Uterus (tissue), 4 donors: ENCODE measurements at places on chromosomes 2 and 18. TPM values are rescaled to one million over a fixed set of nuclear protein-coding genes. Genes with fewer than 3 reads are reported as not detected.

DNA sequence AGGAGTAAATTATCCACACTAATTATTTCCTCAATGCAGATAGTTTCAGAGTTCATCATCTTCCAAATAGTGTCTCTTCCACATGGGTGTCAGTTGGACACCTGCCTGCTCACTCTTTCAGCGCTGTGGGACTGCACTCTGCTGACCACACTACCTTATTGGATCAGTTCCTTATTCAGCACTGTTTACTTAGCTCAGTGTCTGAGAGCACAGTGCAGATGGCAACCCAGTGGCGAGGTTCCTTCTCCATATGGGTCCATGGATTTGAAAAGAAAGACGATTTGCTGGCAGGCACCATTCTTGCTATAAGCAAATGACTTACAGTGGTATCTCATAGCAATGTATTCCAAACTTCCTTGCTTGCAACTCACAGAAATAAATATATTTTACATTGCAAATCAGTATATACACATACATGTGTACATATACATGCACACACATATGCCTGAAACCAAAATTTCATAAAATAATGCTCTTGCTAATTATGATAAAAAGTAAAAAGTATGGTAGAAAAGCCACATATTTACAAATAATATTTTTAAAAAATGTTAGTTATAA is 354.8 kb downstream of the INSIG2 start:
- no peak for DNase-seq

- no peak for DNase-seq
These were observed 26.3 kb downstream of the B4GALT6 start for GRCh38 chr18:31657823-31658669.

DNA sequence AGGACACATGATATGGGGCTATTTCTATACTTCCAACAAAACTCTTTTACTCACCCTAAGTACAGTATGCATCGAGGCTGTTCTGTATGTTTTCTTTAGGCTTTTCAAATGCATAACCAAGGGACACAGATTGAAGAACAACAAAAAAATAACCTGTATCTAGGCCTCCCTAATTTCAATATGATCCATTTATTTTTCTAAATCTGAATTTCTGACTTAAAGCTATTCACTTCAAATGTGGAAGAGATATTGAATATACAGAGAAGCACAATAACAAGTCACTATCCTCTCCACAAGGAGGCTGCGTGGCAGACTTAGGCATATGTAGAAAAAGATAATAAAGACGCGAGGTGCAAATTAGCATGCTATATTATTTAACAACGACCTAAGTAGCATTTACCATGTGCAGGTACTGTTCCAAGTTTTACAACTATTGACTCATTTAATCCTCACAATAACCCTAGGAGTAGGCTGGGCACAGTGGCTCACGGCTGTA is 39.3 kb upstream of the MFF start:
- no peak for DNase-seq

- DNase-seq = no peak
These were observed 80.4 kb downstream of the MTA3 start for GRCh38 chr2:42648796-42649195.

DNA sequence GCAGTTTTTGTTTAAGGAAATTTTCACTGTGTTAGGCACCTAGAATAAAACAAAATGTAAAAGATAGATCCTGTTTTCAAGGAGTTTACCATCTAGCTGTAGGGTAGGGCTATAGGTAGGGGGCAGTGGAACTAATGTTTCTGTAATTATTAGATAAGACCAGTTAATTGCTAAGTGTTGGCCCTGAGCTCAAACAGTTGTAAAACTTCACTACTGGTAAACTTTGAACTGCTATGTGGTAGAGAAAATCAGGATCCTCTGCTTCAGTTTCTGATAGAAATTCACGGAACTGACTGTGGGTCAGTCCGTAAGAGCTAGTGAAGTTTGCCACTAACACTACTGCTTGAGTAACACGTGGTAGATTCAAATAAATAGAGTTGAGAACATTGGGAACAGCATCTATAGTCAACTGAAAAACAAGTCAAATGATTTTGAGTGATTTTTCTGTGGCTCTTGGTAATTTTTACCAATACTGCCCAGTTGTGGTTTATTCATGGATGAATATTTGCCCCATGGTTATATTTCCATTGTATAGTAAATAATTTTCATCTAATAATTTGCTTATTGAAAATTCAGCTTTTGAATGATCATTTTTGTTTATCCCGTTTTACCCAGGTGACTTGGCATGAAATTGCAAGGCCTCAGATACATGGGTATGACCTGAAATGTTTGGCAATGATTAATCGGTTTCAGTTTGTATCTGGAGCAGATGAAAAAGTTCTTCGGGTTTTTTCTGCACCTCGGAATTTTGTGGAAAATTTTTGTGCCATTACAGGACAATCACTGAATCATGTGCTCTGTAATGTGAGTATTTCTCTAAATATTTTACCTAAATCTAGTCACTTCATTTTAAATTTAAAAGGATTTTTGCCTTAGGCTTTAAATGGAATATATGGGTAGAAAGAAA is 26.4 kb downstream of the ELP2 start:
- DNase-seq = no peak

DNA sequence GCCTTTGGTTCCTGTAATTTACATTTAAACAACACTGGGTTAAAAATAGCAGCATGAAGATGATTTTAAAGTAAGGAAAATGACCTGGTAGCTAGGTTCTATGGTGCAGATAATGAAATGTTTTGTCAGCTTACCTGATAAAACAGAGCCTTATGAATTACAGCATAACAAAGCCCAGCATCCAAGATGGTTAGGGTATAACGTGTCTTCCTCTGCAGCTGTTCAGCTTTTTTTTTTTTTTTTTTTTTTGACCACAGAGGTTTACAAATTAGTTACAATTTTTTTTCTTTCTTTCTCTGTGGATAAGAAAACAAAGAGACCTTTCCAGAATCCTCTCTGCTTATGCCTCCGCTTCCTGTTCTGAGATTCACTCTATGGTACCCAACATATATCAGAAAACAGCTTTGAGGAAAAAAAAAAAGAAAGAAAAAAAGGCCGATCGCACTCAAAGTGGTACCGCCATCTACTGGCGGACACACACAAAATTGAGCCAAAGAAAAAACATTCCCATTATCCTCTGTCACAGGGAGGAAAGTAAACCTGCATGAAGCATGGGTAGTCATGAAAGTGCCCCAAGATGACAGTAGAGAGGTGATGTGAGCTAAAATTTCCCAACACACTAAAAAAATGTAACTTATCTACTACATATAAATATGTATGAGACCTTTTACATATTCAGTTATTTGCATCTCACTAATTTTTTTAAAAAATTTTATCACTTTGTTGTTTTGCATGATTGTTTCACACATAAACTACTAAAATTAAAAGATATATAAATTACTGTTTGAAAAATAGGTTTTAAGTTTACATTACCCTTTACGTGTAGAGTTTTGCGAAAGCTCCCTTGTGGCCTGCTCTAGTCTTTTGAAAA is at the start of gene SCN3A:
Gene SCN3A (minus strand): TSS at position 362 of the 871 bp plus-strand sequence. CDS start 27,656 bp downstream, outside the sequence.
- DNase-seq = no peak

DNA sequence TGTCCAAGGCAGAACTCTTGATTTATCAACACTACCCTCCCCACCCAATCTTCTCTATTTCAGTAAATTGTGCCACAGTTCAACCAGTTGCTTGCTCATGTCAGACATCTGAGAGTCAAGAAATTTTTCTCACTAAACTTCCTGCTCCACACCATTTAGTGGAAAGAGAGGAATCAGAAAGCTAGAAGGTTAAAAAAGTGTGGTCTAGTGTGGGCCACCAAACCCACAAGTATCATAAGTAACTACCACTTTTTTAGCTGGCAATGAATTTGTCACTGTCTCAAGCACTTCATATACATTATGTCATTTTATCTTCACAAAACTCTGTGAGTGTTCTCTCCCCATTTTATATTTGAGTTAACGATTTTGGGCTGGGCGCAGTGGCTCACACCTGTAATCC is 16.6 kb upstream of the MSTN start:
- DNase-seq = no peak

Gene CCDC178
- 15.0 TPM for total RNA-seq

DNA sequence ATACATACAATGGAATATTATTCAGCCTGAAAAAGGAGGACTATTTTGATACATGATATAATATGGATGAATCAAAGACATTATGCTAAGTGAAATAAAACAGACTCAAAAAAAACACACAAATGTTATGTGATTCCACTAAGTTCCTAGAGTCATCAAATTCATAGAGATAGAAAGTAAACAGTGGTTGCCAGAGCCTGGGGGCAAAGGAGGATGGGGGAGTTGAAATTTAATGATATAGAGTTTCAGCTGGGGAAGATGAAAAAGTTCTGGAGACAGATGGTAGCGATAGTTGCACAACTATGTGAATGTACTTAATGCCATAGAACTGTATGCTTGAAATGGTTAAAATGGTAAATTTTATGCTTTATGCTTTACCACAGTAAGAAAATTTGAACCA is 119.7 kb downstream of the METTL4 start:
- DNase-seq = no peak

Gene L3MBTL4
- total RNA-seq = 45.7 TPM

DNA sequence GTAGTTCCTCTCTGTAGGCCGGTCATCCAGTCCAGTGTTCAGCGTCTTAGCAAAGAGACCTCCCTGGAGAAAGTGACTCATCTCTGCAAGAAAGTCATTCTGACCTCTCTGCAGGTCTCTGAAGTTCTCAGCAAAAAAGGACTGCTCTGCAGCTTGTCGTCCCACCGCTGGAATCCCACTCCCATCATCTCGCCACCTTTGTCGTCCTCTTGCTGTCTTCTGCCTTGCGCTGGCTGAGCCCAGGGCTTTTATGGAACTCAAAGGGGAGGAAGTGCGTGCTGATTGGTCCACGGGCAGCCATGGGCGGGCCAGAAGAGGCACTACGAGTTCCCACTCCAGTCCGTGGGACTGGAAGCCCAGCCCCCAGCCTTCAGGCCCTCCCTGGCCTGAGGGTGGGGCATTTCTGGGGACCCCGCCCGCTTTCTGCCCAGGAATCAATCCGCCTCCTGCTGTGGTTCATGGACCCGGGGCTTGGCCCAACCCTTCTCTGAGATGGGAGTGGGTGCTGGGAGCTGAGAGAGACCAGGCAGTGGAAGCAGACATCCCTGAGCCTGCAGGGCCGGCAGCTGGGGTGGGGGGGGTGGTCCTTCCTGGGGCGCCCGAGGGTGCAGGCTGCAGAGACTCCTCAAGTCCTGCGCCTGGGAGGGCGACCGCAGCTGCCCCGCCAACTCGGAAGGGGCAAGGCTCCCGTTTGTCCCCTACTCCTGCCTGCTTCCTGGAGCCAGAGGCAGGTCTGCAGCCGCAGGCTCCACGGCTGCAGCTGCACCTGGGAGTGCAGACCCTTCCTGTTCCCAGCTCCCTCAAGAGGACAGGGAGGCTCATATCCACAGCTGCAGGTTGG is 660.7 kb upstream of the RAB6C start:
- DNase-seq = no peak

Gene HOXD13
- not detected for total RNA-seq

- DNase-seq = no peak
These were observed 26.6 kb downstream of the GEN1 start for GRCh38 chr2:17780546-17780945.

Gene HMSD
- total RNA-seq = not detected

Gene PROC
- total RNA-seq = 0.21 TPM

Gene GKN2
- total RNA-seq = not detected

DNA sequence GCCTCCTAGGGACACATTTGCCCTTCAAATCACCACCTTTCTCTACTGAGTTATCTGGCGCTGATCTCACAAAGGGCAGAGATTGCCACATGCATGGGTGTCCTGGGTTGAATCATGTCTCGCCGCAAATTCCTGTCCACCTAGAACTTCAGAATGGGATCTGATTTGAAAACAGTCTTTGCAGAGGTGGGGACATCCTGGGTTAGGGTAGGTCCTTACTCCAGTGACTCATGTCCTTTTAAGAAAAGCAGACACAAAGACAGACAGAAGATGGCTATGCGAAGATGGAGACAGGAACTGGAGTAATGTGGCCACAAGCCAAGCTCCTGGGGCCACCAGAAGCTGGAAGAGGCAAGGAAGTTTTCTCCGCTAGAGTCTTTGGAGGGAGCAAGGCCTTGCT is 197.4 kb upstream of the SMIM21 start:
- no peak for DNase-seq

DNA sequence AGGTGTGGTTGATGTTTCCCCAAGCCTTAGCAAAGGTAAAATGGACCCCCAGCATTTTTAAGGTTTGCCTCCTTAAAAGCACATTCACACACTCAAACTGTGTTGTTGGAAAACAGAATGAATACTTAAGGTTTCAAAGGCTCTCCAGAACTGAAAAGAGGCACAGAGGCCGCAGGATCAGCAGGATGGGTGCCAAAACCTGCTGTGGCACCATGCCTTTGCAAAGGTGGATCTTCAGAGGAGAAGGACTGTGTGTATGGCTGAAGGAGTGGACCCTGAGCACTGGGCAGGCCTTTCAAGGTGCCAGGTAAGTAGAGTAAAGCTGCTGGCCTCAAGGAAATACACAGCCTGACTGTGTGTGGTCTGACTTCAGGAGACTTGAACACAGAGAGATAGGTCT is 127.3 kb downstream of the XRCC5 start:
- DNase-seq = no peak

- DNase-seq = no peak
These were observed 49.0 kb upstream of the TMEM87B start for GRCh38 chr2:112006076-112006410.

- DNase-seq = no peak
These were observed 33.5 kb downstream of the GALNT5 start for GRCh38 chr2:157291018-157291417.

- DNase-seq = no peak
These were observed 90.3 kb upstream of the RTN4 start for GRCh38 chr2:55140316-55141219.

GRCh38 chr2:178227187-178227586 is 32.9 kb downstream of the OSBPL6 start:
- no peak for DNase-seq
